ENCODE measurements at places on chromosomes 12 and 14.

GRCh38 chr12:75792687-75793086 is 238.9 kb downstream of the PHLDA1 start:
- no peaks in the 10 kb centered on the region for H3K27me3 ChIP-seq
- no peaks in the 10 kb centered on the region for H3K36me3 ChIP-seq
- H3K4me3 ChIP-seq = no peak overlapping the region
- no peak overlapping the region for H3K27ac ChIP-seq
- peaks cover 6% of the 10 kb centered on the region for H3K4me1 ChIP-seq
- DNase-seq = peak; percentile 16

- DNase-seq = no peak
- peaks cover 7% of the 10 kb centered on the region for H3K4me1 ChIP-seq
- no peaks in the 10 kb centered on the region for H3K36me3 ChIP-seq
- no peak overlapping the region for H3K4me3 ChIP-seq
- H3K27me3 ChIP-seq = no peaks in the 10 kb centered on the region
These were observed 84.9 kb upstream of the DUSP6 start for GRCh38 chr12:89437231-89437630.

GRCh38 chr12:54475537-54475936 is 2.1 kb upstream of the GTSF1 start:
- no peak overlapping the region for H3K4me3 ChIP-seq
- no peaks in the 10 kb centered on the region for H3K36me3 ChIP-seq
- no peak overlapping the region for H3K27ac ChIP-seq
- no peaks in the 10 kb centered on the region for H3K4me1 ChIP-seq

DNA sequence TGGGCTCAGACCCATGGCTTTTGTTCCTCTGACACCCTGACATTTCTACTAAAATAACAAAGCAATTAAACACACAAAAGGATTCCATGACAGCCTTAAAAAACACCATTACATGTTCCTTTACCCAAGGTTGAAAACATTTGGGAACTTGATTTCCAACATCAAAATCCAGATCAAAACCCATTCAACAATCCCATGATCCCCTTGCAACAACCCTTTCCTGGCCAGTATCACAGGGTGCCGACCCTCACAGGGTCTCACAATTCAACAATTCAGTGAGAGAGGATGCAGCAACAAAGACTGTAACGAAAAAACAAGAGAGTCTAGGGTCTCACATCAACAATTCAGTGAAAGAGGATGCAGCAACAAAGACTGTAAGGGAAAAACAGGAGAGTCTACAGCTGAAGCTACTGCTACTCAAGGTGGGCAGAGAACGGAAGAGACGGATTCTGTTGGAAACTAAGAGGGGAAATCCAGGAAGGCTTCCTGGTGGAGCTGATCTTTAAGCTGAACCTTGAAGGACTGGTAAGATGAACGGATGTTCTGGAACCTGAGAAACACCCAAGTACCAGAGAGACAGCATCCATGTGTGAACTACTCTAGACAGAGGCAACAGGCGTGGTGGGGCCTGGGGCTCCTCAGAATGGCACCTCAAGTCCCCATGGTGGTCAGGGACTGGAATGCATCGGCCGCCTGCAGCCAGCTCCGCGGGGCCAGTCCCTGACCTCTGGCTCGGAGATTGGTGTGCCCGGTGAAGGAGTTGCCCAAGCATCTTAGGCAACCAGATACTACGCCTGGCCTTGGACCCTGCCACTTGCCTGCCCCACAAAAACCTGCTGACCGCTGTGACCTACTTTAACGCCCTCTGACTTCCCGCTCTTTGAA is 22.7 kb upstream of the ZFP36L1 start:
- H3K4me3 ChIP-seq = peak overlapping the region; percentile 38
- H3K27me3 ChIP-seq = no peaks in the 10 kb centered on the region
- H3K36me3 ChIP-seq = no peaks in the 10 kb centered on the region
- peak overlapping the region; percentile 90 for H3K27ac ChIP-seq
- no peak for DNase-seq
- peaks cover 33% of the 10 kb centered on the region for H3K4me1 ChIP-seq

All from astrocyte (in vitro differentiated cells and primary cell).